ENCODE measurements at places on chromosomes 12 and 14.

GRCh38 chr12:93376436-93377251, 1.1 kb upstream of the NUDT4 start:
- DNase-seq, result no peak

- no peak for DNase-seq
Observed at GRCh38 chr12:84813780-84814663, 98.6 kb downstream of the SLC6A15 start.

GRCh38 chr14:66802962-66803361, 295.0 kb downstream of the GPHN start:
- no peak for DNase-seq

DNA sequence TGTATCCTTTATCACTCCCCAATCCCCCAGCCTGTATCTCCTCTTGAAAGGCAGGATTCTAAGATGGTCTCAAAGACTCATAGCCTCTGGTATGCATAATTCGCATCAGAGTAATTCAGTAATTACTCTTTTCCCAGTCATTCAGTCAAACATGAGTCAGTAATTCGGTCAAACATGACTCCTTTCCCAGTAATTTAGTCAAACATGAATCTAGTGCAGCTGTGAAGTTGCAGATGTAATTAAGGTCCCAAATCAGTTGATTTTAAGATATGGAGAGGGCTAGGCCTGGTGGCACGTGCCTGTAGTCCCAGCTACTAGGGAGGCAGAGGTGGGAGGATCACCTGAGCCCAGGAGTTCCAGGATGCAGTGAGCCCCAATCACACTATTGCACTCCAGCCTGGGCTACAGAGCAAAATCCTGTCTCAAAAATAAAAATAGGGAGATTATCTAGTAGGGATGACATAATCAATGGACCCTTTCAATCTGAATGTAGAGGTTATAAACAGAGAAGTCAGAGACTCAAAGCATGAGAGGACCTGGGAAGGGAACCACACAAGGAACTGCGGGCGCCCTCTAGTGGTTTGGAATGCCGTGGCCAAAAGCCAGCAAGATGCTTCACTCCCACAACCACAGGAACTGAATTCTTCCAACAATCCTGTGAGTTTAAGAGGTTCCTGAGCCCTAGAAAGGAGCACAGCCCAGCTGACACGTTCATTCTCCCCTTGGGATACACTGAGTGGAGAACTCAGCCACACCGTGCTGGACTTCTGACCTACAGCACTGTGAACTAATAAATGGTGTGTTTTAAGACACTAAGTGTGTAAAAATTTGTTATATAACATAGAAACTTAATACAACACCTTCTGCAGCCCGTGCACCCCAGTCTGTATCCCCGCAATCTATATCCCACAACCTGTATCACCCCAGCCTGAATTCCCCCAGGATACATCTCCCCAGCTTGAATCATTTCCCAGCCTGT, 14.3 kb upstream of the ARMH4 start:
- DNase-seq, result peak; percentile 63

- DNase-seq, result no peak
Observed at GRCh38 chr14:38992067-38992844, 110.8 kb downstream of the SEC23A start.

- DNase-seq, result no peak
Observed at GRCh38 chr12:9104767-9105423, 10.8 kb downstream of the A2M start.

- no peak for DNase-seq
Observed at GRCh38 chr12:128137140-128137539, 129.8 kb upstream of the TMEM132C start.

- DNase-seq, result no peak
Observed at GRCh38 chr14:50874757-50875156, 2.9 kb downstream of the ABHD12B start.

DNA sequence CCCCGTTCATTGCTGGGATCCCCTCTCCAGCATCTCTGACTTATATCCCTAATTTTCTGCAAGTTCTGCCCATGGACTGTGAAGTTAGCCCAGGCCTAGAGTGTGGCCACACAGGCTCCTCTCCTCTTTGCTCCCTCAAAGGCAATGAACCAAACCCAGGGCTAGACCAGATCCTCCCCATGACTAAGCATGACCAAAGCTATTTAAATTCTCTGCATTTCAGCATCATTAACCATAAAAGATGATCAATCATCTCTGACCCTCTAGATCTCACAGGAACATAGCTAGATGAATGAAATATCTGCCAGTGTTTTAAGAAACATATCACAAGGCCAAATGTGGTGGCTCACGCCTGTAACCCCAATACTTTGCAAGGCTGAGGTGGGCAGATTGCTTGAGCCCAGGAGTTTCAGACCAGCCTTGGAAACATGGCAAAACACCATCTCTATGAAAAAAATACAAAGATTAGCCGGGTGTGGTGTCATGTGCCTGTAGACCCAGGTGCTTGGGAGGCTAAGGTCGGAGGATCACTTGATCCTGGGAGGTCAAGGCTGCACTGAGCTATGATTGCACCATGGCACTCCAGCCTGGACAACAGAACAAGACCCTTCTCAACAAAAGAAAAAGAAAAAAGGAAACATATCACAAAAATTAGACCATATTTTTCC, 2.2 kb upstream of the KRT3 start:
- peak; percentile 40 for DNase-seq

DNA sequence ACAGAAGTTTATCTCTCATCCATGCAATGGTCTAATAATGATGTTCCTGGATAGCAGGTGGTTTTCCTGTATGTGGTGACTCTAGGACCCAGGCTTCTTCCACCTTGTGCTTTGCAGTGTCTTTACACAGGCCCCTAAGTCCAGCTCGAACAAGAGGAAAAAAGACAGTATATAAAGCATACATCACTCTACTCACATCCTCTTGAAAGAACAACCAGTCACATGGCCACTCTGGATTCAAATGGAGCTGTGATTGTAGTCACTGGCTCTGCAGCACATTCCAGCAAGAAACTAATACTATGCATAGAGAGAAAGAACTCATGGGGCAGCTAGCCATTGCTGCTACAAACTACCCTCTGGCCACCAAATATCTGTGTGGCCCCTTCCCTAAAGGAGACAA, 11.5 kb upstream of the E2F7 start:
- no peak for DNase-seq

GRCh38 chr14:73717711-73718417, 3.7 kb upstream of the PNMA1 start:
- no peak for DNase-seq

GRCh38 chr12:74964390-74964789, 245.2 kb downstream of the KCNC2 start:
- DNase-seq, result no peak

- peak; percentile 36 for DNase-seq
Observed at GRCh38 chr12:7602277-7602676, 63.4 kb downstream of the APOBEC1 start.

GRCh38 chr12:43309959-43310358, 242.0 kb downstream of the ADAMTS20 start:
- DNase-seq, result peak; percentile 55

DNA sequence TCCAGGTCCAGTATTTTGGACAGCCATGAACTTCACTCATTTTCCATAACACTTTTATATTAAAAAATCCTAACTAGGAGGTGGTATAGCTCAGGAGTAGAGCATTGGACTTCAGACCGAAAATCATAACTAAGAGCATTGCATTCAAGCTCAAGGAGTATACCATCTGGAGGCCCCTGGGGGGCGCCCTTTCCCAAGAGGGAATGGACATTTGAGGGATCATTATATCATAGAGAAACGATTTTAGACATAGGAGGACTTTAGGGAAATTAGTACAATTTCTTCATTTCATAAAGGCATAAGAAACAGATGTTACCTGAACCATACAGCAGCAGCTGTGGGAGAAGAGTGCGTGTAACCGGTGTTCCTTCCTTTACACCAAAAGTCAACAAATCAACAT, 5.2 kb upstream of the ATG14 start:
- DNase-seq, result no peak

- no peak for DNase-seq
Observed at GRCh38 chr14:23445773-23446172, 10.3 kb upstream of the MYH7 start.

DNA sequence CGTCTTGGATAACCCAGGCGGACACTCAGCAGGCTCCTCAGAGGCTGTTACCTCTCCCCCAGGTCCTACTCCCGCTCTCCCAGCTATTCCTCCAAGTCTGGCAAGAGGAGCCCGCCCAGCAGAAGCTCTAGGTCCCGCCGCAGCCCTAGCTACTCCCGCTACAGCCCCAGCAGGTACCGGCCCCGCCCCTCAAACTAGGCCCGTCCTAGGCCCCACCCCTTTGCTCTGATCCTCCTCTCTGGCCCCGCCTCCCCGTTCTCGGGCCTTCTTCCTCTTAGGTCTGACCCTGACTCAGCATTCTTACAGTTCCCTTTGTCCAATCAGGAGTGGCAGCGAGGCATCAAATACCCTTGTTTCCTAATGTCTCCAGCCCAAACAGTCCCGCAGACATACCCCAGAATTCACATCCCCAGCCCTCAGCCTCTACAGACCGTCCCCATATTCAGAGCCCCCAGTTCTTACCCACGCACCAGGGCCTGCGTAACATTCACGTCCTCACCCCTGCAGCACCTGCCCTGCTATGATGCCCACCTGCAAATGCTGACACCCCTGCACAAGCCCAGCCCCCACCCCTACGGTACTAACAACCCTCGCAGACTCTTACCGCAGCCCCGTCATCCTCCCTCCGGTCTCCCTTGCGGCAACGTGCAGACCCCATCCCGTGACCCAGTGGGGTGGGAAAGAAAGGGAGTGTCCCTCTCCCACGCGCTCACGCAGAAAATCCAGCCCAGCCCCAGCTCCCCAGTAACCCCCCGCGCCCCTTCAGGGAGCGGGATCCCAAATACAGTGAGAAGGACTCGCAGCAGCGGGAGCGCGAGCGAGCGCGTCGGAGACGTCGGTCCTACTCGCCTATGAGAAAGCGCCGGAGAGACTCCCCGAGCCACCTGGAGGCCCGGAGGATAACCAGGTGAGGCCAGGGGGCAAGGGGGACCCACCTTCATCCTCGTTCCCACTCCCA, 25.0 kb upstream of the HSPB8 start:
- DNase-seq, result no peak

DNA sequence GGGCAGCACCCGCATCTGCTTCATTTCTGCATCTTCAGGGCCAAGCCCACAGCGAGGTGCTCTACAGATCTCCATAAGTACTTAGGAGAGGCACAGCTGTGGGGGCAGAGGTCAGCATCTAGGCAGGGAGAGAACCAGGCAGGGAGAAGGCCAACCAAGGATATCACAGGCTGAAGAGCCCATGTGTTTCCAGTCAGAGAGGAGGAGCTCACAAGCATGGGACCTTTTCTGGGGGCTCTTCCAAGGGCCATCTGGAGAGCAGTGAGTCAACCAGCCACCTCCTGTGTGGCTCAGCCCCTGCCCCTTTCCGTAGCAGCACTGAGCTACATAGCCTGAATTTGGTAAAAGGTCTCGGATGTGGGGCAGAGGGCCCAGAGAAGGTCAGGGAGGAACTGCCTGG, 78.5 kb downstream of the ARL6IP4 start:
- DNase-seq, result no peak

GRCh38 chr14:74202113-74202512, 37.1 kb upstream of the VSX2 start:
- no peak for DNase-seq

GRCh38 chr14:89493877-89494634, 77.0 kb upstream of the FOXN3 start:
- DNase-seq, result no peak

DNA sequence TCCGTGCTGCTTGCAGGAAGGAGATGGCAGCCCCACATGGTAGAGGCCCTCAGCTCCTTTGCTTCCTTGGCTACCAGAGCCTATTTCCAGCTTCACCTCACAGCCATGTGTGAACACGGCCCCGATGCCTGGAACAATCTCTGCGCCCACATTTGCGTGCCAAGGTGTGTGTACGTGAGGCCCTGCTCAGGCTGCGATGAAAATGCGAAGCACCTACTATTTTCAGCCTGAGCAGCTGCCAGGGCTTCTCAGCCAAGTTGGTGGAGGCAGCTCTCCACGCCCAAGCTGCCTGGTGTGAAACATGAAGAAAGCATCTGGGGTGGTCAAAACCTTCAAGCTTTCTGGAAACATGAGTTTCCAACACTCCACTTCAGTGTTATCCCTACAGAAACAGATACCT, 177.8 kb upstream of the EGLN3 start:
- no peak for DNase-seq

- peak; percentile 78 for DNase-seq
Observed at GRCh38 chr14:35159742-35160409, 37.5 kb downstream of the PRORP start.

- DNase-seq, result no peak
Observed at GRCh38 chr12:90100579-90100978, 391.9 kb upstream of the ATP2B1 start.

GRCh38 chr14:22226381-22226780, 362.6 kb downstream of the DAD1 start:
- DNase-seq, result no peak

DNA sequence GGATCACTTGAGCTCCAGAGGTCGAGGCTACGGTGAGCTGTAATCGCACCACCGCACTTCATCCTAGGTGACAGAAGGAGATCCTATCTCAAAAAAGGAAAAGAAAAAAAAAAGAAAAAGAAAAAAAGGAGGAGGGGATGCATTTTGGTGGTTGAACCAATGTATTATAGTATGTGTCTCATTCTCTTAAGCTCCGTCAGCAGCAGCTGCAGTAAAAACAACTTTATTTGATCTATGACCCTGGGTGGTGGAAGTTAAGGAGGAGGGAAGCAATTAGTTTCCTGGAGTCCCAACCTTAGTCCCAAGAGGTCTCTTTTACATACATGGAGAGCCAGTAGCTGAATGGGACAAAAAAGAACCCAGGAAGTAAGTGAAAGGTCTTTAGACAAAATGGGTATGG, 26.8 kb upstream of the APOF start:
- DNase-seq, result no peak

- DNase-seq, result no peak
Observed at GRCh38 chr12:121693155-121693687, 19.3 kb upstream of the TMEM120B start.

- no peak for DNase-seq
Observed at GRCh38 chr14:96486705-96487104, 15.5 kb upstream of the PAPOLA start.

DNA sequence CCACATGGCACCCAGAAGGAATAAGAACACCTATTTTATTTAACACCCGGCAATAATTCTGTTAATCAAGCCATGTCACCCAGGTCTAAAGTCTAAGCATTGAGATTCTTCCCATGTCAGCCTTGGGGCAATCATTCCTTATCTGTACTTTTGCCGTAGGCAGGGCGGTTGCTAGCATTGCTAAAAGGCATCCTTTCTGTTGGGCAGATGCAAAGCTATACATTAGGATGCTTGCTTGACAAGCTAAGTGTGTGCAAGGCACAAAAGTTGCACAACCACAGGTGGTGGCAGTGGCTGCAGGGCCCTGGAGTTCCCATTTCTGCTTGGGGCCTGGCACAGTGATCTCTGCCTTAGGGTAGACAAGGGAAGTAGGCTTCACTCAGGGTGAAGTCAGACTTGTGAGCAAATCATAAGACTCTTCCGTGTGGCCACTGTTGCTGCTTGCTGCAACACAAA, 12.5 kb upstream of the GALNT6 start:
- DNase-seq, result no peak

GRCh38 chr14:83614956-83615355, 1915.0 kb upstream of the FLRT2 start:
- DNase-seq, result no peak

- DNase-seq, result no peak
Observed at GRCh38 chr14:90839024-90839888, 23.0 kb upstream of the TTC7B start.

Data from HS-27A (cell line).